Bronchial epithelial cell (primary cell): ENCODE measurements at places on chromosomes 5 and 9. TPM values are rescaled to one million over a fixed set of nuclear protein-coding genes. Genes with fewer than 3 reads are reported as not detected.

The ORM2 gene
- not detected in 2 replicates for total RNA-seq

The MTAP gene
- 35.7 and 44.8 TPM in 2 replicates for total RNA-seq

The ITK gene
- total RNA-seq, result not detected in 2 replicates

The BHMT gene
- total RNA-seq, result not detected in 2 replicates

The GKAP1 gene
- 0.53 and 0.90 TPM in 2 replicates for total RNA-seq

The RASGEF1C gene
- under 0.01 TPM in 1 of 2 replicates, not detected in the other for total RNA-seq

The ADGRD2 gene
- 0.38 TPM in 1 of 2 replicates, not detected in the other for total RNA-seq

The TRIM7 gene
- total RNA-seq, result 20.8 and 35.7 TPM in 2 replicates
